ENCODE measurements at places on chromosomes 7 and 10.

- no peak for DNase-seq
Observed at GRCh38 chr10:120943542-120943941, 92.4 kb downstream of the WDR11 start.

GRCh38 chr7:157009170-157009777, 1.2 kb downstream of the MNX1 start:
- peak; percentile 28 for DNase-seq

- no peak for DNase-seq
Observed at GRCh38 chr10:97399843-97400545, 1.1 kb downstream of the RRP12 start.

DNA sequence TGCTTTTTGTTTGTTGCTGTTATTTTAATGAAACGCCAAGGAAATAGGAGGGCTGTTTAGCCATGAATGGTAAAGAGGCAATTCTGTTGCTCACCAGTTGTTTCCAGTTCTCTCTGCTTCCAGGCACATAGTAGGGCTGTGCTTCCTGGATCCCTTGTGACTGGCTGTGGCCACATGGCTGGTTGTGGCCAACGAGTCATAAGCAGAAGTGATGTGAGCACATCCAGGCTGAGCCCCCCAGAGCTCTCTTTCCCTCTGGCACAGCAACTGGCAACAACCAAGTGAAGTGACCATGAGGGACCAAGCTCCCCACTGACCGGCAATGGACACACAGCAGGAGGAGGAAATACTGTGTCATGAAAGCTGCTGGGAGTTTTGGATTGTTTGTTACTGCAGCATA, 10.3 kb downstream of the GRID1 start:
- DNase-seq = no peak

DNA sequence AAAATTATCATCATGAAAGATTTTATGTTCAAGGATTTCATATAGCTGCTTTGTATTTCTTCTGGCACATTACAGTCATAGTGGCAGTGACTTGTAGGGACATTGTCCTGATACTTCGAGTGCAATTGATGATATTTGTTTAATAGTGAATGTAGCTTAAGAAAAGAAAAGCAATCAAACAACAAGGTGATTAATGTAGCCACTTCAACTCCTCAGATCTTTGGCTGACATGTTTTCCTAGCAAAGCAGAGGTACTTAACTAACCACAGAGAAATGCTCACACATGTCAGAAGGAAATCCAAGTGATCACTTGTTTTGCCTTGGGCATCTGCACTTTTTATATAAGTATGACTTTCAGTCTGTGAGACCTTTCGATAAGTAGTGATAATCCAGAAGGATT, 470.3 kb downstream of the AUTS2 start:
- peak; percentile 88 for DNase-seq

- DNase-seq = no peak
Observed at GRCh38 chr7:92433019-92433418, 14.3 kb upstream of the GATAD1 start.

DNA sequence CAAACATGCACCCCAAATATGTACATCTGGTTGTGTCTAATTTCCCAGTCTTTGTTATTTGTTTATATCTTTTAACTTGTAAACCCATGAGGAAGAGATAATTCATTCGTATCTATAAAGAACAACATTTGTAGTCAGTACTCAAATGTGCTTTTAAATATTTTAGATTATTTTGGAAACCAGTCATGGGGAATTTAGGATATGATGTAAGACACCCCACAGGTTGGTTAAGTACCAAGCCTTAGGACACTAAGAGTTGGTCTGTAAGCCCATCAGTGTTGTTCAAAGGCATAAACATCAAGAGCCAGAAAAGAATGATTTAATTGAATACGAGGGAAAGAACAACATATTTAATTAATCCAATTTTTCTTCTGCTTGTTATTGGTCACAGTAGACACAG, 421.1 kb upstream of the SEMA3C start:
- DNase-seq = no peak

DNA sequence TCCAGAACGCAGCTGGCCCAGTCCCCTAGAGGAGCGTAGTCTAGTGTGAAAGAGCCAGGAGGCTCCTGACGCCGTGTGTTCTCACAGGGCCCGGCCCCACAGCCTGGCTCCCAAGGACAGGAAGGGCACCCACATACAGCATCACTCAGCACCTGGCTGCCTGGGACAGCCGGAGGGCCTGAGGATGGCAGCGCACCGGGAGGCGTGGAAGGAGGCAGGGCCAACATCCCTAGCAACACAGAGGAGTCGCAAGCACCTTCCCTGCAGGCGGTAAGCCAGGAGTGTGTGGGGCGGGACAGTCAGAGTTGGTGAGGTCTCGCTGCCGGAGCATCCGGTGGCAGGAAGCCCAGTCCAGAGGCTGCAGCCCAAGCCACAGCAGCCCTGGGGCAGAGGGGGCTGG, 125.8 kb downstream of the MAD1L1 start:
- DNase-seq = peak; percentile 71

- DNase-seq = no peak
Observed at GRCh38 chr7:42023262-42023661, 213.7 kb downstream of the GLI3 start.

- DNase-seq = no peak
Observed at GRCh38 chr10:78645169-78645686, 423.5 kb upstream of the ZMIZ1 start.

GRCh38 chr7:55387062-55387965, 22.2 kb downstream of the LANCL2 start:
- DNase-seq = peak; percentile 13

GRCh38 chr7:85522070-85522469, 335.2 kb upstream of the SEMA3D start:
- peak; percentile 80 for DNase-seq

DNA sequence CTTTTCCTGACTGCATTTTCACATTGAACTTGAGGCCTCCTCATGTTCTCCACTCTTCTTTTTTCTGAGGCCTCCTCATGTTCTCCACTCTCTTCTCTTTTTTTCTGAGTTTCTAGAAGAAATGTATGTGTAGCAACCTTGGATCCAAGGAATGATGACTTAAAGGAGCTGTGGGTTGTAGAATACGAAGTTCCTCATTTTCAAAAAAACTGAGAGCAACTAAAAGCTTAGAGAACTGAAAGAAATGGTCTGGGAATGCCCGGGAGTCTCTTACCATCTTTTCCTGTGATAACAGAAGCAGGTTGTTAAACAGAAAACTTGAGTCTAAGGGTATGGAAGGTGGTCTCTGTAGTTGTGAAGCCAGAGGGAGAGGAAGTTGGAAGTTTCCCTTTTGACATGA, 32.8 kb downstream of the MRPS33 start:
- DNase-seq = no peak

DNA sequence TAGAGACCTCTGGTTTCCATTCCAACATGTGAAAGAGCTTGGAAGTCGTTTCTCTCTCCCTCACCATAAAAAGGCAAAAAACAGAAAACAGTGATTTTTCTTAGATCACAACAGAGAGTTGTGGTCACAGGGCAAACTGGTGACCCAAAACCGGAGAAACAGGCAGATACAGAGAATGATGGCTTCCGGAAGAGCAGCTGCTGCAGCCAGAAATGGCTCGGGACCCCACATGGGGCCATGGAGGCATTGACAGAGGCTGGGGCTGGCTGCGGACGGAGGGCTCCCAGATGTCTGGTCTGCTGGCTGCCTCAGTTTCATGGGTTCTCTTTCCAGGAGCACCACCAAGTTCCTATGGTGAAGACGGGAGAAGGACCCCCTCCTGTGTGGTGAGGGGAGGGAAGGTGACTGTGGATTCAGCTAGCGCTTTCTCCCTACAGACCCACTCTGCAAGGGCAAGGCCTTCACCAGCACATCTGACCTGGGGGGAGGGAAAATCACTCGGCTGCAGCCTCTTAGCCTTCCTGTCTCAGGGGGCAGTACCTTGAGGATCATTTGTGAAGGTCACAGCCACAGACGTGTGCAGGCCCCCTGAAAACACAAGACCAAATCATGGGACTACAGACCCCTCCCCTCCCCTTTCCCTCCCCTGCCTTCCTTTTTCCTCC, 81.4 kb downstream of the WDR37 start:
- DNase-seq = no peak

DNA sequence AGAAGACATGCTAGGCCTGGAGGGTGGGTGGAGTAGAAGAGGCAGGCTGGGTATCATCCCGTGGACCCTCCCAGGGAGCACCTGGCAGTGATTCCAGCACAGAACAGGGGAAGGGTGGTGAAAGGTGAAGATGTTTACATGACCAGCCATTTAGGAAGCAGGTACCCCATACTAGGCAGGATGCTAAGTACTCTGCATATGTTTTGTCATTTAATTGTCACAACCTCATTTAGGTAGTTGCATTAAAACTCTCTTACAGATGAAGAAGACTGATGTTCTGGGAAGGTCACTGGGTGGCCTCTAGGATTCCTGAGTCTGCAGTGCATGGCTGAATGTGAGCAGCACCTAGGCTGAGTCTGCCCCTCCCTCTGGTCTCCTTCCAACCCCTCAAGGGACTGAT, 15.2 kb downstream of the ITPRIP start:
- DNase-seq = no peak

DNA sequence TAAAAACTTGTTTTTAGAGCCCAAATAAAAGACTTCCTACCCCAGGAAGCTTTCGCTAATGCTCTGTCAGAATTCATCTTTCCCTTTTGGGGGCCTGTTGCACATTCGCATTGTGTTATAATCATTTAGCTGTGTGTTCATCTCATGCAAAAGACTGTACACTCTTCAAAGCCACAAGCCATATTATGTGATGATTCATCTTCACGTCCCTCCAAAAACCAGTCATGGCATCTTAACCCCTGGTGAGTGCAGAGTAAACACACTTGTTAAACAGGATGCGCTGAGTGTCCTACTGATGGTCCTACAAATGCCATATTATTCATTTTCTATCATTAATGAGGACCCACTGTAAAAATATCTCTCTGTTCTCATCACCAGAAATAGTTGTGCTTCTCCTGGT, 235.4 kb downstream of the KIAA1217 start:
- peak; percentile 6 for DNase-seq

GRCh38 chr7:134845461-134845860, 66.0 kb downstream of the CALD1 start:
- no peak for DNase-seq

- no peak for DNase-seq
Observed at GRCh38 chr7:87129848-87130247, 22.4 kb upstream of the DMTF1 start.

DNA sequence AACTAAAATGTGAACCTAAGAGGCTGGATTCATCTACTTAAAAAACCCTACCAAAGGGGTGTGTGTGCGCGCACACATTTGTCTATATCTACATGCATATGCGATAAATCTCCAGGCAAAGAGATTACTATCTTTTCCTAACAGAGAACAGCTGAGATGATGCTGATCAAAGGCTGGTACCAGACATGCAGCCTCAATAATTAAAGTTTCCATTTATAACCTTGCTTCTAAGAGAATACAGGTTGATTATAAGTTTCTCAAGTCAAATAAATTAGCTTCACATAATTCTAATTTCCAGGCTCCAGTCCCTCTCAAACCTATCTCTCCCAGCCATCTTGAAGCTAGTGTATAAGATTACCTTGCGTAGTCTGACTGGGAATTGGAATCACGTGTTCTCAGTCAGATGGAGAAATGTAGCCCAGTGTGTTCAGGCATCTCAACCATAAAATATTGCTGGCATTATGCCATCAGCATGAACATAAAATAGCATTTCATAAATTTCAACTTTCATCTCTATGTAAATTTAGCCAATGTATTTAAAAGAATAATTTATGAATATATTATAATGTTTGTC, 1062.0 kb downstream of the XPNPEP1 start:
- no peak for DNase-seq

DNA sequence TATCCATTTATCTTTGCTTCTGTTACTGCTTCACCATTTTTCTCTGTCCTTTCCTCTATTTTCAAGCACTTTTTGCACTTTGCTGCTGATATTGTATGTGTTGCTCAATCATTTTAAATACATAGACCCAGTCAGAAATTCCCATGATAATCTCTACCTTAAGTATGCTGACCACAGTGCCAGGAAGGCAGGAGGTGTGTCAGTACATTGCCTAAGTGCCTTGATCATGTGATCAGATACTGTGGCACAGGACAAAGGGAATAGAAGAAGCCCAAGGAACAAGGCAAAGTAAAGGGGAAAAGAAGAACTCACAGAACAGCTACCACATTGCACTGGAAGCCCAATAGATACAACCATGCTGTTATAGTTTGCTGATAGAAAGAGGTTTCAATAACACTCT, 53.7 kb upstream of the CD36 start:
- DNase-seq = no peak

- DNase-seq = no peak
Observed at GRCh38 chr10:79468841-79469585, 23.6 kb upstream of the ZCCHC24 start.

DNA sequence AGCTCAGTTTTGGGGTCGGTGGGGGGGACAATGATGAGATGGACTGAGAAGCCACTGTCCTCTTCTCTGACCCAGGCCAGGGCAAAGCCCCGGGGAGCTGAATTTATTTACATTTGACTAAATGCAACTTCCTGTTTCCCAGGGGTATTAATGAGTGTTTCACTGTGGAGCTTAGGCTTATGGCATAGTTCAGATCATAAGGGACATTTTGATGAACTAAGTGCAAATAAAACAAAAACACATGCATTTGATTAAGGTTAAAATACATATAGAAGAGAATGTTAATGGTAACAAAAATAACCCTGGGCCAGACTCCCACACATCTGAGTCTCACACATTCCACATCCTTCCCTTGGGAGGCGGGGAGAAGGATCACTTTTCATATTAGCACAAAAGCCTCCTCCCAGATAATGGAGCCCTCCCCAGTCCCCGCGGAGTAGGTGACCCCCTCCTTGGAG, 320.6 kb downstream of the FRMD4A start:
- DNase-seq = no peak

GRCh38 chr7:82507976-82508677, 64.5 kb upstream of the CACNA2D1 start:
- DNase-seq = no peak

DNA sequence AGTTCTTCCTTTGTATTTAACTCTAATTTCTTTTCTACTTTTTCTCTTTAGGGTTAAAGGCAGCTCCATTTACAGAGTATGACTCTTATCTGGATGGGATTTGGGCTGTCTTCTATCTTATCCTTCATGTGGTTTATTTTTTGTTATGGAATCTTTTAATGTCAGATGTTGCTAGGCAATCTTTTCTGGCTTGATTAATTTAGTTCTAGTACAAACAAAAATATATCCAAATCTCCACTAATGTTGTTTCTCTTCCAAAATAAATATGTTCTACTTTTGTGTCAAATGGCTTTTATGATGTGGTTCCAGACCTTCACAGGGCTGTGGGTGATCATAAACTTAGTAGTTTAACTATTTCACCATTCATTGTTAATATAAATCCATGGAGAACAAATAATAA, 246.9 kb downstream of the AHR start:
- DNase-seq = no peak
